Thyroid gland (tissue), 4 donors: ENCODE measurements at places on chromosomes 5 and 9. TPM values are rescaled to one million over a fixed set of nuclear protein-coding genes. Genes with fewer than 3 reads are reported as not detected.

Gene ZNF483
- total RNA-seq: 37.1 TPM

Gene FAM151B
- total RNA-seq: 2.6 TPM

DNA sequence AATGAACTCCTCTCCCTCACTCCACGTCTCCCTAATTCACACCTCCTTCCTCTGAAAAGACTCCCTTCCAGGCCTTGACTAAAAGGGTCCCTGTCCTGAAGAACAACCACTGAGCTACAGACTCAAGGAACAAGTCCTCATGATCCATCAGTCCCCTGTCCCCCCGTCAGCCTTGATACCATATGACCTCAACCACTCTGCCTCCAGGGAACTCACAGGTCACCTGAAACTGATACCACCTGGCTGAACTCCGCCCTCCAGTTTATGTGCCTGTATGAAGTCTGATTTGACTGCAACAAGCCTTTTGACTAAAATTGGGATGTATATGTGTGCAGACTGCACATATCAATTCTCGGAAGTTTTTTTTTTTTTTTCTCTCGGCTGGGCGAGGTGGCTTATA is 88.7 kb downstream of the UGCG start:
- DNase-seq: no peak
- H3K4me3 ChIP-seq: no peak overlapping the region
- H3K27ac ChIP-seq: no peak overlapping the region
- no peaks in the 10 kb centered on the region for H3K4me1 ChIP-seq
- no peaks in the 10 kb centered on the region for H3K36me3 ChIP-seq
- H3K27me3 ChIP-seq: no peaks in the 10 kb centered on the region

DNA sequence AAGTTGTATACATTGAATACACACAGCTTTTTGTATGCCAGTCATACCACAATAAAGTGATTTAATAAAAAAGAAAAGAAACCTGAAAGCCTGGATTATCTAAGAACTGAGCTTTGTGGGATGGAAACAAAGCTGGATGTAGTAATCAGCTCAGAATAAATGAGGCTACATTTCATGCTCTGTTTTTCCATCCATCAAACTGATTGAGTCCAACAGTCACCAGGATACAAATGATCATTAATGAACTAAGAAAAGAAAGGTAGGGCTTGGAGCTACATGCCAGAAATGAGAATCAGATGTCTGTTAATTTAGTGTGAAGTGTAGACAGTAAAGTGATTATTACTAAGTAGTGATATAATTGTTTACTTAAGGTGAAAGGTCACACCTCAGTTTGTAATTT is 109.8 kb upstream of the TARS1 start:
- no peaks in the 10 kb centered on the region for H3K4me1 ChIP-seq
- H3K36me3 ChIP-seq: no peaks in the 10 kb centered on the region
- H3K4me3 ChIP-seq: no peak overlapping the region
- no peaks in the 10 kb centered on the region for H3K27me3 ChIP-seq

- peaks cover 4% of the 10 kb centered on the region for H3K27me3 ChIP-seq
- H3K4me1 ChIP-seq: peaks cover 4% of the 10 kb centered on the region
- no peaks in the 10 kb centered on the region for H3K36me3 ChIP-seq
- DNase-seq: no peak
- H3K27ac ChIP-seq: no peak overlapping the region
- no peak overlapping the region for H3K4me3 ChIP-seq
Observed at GRCh38 chr9:76690973-76691370, 73.3 kb upstream of the PCA3 start.

DNA sequence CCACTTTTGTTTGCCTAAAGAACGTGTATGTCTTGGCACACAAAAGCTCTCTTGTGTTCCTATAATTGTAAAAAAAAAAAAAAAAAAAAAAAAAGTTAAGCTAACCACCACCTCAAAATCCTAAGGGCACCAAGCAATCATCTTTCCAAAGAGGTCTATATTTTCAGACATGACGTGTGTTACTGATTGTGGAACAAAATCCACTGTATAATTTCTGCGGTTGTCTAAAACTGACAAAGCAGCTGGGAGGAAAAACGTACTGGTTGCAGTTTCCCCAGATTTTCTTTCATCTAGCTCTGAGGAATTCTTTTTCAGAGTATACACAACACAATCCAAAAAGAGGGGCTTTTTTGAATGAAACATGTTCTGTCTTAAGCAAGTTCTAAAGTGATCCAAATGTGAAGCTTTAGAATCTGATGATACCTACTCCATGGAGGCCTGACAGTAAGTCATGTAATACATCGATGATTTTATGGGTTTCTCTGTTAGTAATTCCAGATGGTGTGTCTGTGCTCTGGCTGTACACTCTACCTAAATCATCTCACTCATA is 375.6 kb upstream of the NUDT12 start:
- no peak overlapping the region for H3K4me3 ChIP-seq
- H3K36me3 ChIP-seq: no peaks in the 10 kb centered on the region
- H3K27ac ChIP-seq: no peak overlapping the region
- no peak for DNase-seq
- H3K27me3 ChIP-seq: no peaks in the 10 kb centered on the region
